ENCODE measurements at places on chromosomes 3 and 15.

DNA sequence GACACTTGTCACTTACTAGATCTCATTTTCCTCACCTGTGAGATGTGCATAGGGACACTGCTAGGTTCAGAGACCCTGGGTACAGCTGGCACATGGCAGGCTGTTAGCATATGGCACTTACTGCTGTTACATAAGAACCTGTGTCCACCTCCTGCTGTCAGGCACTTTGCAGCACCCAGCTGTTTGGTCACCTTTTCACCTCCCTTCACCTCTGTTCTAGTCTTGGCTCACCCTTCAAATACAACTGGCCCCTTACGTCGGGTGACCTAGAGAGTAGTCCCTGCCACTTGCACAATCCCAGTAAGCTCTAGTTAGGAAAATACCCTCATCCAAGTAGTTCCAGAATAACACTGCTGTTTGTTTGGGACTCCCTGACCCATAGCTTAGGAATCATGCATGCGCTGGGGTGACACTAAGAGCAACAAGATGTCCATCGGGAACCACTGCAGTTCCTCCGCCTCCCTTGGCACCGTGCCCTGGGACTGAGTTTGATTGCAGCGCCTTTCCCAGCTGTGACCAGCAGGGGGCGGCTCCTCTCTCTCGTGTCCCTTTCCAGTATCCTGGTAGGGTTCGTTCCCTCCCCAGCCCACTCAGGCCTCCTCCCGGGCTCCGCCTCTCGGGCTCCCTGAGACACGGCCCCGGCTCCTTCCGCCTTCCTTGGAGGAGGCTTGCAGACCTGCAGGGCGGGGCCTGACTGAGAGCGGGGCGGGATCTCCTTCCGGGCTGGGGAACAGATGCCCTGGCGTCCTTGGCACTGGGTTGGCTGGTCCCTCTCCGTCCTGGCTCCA is 78.6 kb downstream of the ABHD5 start:
- DNase-seq: peak; percentile 99

GRCh38 chr3:141830508-141830907 is 45.9 kb upstream of the ATP1B3 start:
- DNase-seq: no peak

- no peak for DNase-seq
Observed at GRCh38 chr3:116188231-116188785, 257.0 kb downstream of the LSAMP start.

GRCh38 chr3:180278583-180279188 is 241.9 kb upstream of the PEX5L start:
- DNase-seq: no peak

DNA sequence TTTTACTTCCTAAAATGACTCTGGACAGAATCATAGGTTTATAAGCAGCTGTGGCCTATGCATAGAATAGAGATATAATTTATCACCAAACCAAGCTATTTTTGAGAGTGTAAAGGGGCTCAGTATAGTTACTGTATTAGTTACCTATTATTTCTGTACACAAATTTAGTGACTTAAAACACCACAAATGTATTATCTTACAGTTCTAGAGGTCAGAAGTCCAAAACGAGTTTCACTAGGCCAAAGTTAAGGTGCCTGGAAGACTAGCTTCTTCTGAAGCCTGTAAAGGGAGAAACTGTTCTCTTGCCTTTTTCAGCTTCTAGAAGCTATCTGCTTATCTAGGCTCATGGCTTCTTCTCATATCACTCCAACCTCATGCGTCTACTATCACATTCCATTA is 30.1 kb downstream of the CCDC54 start:
- DNase-seq: no peak

DNA sequence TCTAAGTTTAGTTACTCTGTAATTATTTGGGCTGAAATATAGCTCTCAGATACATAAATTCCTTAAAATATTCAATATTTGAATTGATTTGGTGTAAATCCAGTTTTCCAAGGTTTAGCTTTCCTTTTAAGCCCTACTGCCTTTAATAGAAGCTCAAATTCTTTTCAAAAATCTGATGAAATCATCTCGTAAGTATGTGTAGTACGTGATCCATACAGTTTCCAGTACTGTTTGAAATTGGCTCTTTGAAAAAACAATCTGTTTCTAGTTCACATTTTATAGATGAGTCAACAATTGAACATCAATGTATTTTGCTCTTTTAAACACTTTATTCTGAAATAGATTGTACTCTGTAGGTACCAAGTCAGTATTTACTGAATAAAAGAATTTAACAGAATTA is 84.2 kb downstream of the LRRC49 start:
- DNase-seq: no peak

DNA sequence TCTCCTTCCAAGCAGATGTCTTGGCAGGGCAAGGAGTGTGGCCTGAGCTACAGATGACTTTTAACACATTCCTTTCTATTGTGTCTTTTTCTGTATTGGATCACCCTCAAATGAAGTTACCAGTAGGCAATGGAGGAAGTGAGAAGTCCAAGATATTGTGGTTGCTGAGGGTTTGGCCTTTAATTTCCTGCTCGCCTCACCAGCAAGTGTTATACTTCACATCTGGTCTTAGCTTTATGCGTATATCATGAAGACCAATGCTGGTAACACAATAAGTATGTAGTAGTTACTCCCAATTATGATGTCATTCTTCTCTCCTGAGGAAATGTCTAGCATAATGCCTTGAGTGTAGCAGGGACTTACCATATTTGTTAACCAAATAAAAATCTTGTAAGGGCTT is 179.9 kb downstream of the ZIC1 start:
- DNase-seq: no peak

DNA sequence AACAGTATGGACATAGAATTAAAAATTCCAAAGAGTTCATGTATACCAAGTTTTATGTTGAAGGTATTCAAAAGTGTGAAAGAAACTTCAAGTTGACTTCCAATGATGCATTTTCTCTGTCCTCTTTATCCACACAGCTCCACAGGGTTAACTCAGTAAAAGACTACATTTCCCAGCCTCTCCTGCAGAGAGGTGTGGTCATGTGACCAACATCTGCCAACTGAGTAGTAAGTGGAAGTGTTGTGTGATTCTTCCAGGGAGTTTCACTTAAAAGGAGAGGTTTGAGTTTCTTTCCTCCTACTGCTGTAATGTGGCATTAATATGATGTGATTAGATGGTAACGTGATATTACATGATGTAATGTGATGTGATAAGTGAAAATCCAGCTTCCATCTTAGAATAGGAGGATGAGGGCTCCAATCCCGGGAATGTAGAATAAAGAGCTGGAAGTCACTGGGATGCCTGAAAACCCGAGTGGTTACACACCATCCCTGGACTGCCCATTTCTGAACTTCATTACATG is 280.6 kb downstream of the ARRDC4 start:
- DNase-seq: no peak

- DNase-seq: no peak
Observed at GRCh38 chr3:32493437-32494414, 8.9 kb downstream of the CMTM6 start.

- peak; percentile 47 for DNase-seq
Observed at GRCh38 chr3:15768421-15769255, 29.1 kb downstream of the ANKRD28 start.

DNA sequence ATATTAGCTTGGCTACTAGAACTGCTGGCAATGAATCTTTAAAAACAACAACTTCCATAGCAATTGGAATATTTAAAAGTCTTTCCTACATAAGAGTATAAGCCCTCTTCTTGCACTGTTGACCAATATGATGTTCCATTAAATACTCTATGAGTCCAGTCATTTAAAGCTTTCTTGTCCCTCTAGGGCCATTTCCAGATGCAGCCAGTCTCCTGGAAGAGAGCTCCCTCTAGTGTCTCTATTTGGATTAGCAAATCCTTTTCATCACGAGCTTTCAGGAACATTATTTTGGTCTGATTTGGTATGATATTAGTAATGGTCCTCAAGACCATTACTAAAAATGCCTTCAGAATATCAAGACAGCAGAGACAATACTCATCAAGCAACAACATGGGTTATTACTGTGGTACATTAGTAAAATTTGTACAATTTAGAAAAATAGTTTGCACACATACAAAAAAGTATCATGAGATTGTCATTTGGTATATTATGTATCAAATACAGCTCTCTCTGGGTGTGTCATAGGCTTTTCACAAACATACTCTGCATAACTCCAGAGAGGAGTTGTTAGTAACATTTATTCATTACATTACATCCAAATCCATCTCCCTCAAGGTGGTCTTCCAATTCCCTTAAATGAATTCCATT is 101.3 kb downstream of the DPH6 start:
- DNase-seq: peak; percentile 20

DNA sequence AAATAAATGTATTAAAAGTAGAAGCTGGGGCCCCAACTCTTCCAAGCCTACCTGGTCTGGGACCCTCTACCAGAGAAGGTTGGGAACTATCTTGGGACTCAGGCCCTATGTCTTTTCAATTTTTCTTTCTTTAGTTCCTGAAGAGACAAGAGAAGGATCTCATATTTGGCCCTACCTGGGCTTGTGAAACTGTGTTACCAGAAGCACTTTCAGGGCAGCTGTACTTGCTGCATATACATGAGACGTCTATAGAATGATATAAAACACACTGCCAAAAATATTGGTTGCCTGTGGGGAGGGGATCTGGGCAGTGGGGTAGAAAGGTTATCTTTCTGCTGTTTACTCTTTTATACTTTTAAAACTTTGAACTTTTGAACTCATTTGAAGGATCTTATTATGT is 604 bp upstream of the EPB42 start:
- DNase-seq: peak; percentile 18

DNA sequence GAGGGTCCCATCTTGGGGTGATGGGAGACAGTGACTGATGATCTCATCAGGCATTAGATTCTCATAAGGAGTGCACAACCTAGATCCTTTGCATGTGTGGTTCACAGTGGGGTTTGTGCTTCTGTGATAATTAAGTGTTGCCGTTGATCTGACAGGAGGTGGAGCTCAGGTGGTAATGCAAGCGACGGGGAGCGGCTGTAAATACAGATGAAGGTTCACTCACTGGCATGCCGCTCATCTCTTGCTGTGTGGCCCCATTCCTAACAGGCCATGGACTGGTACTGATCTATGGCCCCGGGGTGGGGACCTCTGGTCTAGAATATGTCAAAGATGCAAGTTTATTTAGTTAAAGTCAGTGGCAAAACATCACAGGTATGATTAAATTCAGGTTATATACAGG is 8.7 kb downstream of the MEF2A start:
- DNase-seq: no peak
